Eye (tissue), 1 donor: ENCODE measurements at places on chromosomes 6 and 20.

- DNase-seq = peak; percentile 84
These were observed 218.2 kb downstream of the OR2B2 start for GRCh38 chr6:27693766-27694546.

DNA sequence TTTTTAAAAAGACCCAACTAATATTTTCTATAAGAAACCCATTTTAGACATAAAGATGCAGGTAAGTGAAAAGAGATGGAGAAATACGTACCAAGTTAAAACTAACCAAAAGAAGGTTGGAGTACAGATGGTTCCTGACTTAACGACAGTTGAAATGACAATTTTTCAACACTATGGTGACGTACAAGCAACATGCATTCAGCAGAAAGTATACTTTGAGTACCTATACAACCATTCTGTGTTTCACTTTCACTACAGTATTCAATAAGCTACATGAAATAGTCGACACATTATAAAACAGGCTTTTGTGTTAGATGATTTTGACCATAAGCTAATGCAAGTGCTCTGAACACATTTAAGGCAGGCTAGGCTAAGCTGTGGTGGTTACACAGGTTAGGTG is 228.9 kb downstream of the RNGTT start:
- DNase-seq = no peak

GRCh38 chr6:112651239-112651638 is 304.1 kb downstream of the RFPL4B start:
- DNase-seq = no peak

GRCh38 chr6:138211048-138211581 is 7.2 kb downstream of the PBOV1 start:
- DNase-seq = no peak

- DNase-seq = no peak
These were observed 117.6 kb upstream of the ADGRF1 start for GRCh38 chr6:47159763-47160162.

GRCh38 chr6:89575562-89575960 is 63.0 kb downstream of the LYRM2 start:
- no peak for DNase-seq

DNA sequence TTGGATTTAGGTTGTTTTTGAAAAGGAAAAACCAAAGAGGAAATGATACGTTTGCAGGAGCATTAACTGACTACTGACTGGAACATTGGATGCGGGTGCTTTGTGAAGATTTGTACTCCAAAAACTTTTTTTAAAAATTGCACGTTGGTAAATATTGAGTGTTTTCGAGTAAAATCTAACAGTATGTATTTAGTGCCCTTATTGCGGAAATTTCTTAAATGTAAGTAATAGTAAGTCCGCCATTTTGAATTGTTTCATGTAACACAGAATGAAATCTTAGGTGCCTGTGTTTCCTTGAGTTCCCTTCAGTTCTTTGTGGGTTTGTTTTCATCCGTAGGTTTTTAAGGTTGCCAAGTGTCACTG is 15.2 kb upstream of the LIN28B start:
- DNase-seq = no peak

- no peak for DNase-seq
These were observed 468.2 kb upstream of the ARID1B start for GRCh38 chr6:156309017-156309416.
